Activated CD4-positive, alpha-beta memory T cell treated with anti-CD3 and anti-CD28 coated beads for 36 hours (primary cell): ENCODE measurements at places on chromosomes 13 and 19. TPM values are rescaled to one million over a fixed set of nuclear protein-coding genes. Genes with fewer than 3 reads are reported as not detected.

DNA sequence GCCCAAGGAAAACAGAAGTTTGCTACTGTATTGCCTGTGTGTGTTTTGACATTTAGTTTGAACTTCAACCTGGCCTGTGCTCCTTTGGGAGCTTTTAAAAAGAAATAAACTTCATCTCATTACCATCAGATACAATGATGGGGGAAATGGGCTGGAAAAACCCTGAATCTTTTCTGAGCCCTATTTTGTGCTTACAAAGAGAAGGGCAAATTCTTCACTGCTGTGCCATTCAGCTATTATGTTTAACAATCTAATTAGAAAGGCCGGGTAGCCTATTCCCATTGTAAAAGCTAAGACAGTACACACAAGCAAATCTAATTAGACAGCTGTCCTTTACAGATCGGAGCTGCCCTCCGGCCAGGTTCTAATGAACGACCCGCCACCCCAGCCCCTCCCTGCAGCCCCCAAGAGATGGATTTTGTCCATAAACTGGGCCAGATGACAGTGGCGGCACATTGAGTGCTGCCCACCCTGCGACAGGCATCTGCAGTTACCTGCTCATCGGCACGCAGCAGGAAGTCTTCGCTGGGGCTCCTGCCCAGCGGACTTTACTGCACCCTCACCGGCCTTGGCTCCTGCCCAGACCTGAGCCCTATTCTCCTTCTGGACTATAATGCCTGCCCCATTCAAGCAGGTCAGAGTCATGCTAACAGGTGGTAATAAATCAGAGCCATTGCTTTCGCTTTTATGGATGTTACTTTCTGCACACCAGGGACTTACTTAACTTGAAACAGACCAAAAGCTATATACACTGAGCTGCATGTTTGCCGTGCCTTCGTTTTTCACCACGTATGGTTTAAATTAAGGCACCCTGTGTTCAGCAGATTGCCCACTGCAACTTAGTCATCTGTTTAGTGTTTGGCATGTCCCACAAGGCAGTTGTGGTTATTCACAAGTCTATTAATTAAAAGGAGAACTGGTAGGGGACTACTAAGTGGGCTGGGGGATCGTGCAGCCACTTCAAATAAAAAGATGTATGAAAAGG is 549.6 kb downstream of the FGF9 start:
- no peak for DNase-seq

DNA sequence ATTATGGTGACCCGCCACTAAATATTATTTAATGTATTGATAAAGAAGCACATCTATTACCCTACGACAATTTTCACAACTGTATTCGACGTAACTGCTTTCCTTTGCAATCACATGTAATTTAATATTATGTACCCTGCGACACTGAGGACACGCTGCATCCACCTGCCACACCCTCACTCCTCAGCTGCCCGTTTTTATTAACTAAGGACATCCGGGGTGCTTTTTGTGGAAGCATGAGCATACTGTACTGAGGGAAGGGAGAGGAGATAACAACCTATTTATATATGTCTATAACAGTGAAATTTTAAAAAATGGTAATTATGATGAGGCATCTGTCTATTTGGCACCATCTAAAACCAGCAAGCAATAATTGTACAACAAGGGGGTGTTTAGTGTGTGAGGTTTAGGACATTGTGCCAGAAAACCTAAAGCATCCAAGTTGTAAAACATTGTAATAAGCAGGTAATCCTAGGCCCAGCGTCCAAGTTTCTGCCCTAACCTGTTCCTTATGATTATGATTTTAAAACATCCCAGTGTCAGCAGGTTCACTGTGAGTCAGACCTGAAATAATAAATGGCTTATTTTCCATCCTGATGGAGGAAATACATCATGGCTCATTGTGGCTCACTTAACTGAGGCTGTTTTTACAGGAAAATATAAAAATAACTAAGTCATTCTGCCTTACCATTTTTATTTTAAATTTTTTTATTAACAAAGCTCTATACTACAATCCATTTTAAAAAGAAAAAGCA is 56.3 kb downstream of the FOXO1 start:
- DNase-seq, result no peak

DNA sequence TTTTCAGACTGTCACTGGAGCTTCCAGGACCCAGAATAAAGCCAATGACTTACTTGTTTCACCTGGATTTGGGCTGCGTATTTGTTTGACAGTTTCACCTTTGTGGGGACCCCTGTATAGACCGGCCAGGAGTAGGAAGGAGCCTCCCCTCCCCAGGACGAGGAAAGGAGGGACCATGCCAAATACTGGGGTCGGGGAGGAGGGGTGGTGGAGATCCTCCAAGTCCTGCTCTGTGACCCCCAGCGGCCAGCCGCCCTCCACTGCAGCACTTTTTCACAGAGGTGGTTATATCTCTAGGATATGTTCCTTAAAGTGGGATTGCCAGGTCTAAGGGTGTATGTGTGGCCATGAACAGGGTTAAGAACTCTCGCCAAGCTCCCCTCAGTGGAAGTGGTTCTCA is 25.7 kb upstream of the ZNF492 start:
- no peak for DNase-seq

DNA sequence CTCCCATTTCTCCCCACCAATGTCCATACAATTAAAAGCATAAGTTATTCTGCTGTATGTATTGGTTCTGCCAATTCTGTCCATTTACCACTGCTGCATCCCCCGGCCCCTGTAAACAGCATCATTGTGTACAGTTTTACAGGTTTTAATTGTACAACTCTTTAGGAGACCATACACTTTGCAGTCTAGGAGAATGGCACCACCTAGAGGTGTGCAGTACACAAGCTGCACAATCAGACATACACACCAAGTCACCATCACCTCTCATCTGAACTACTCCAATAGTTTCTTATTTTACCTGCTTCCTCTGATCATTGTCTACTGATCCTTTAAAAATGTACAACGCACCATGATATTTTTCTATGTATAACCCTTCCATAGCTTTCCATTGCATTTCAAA is 855.9 kb upstream of the KLHL1 start:
- DNase-seq, result no peak

- DNase-seq, result no peak
These were observed 37.6 kb downstream of the POLR1D start for GRCh38 chr13:27659145-27659865.

- no peak for DNase-seq
These were observed 1.3 kb downstream of the NFIX start for GRCh38 chr19:12996406-12997094.

DNA sequence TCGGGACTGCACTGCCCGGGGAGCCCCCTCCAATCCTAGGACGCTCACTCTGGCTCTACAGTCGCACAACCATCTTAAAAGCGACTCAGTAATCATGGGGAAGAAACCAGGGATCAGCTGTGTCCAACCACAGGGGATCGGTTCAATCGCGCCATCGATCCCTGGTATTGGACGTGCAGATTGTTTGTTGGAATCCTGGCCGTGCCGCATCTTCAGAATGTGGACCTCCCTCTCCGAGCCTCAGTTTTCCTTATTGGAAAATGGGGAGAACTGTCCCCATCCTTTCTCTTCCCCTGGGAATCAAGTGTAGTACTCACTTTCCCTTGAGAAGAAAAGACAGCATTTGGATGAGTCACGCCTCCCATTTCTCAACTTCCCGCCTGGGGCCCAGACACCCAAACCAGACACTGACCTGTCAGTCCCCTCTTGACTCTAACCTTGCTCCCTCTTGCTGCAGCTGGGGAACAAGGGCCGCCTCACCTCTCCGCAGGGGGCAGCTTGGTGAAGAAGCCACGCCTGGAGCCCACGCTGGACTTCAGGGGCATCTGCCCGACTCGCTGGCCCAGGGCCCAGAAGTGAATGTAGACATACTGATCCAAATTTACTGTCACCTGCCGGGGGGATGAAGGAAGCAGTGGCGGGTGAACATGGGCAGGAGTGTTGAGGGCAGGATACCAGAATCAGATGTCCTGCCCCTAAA is 17.6 kb downstream of the EMP3 start:
- DNase-seq, result no peak

GRCh38 chr13:105672881-105673280 is 862.6 kb downstream of the EFNB2 start:
- no peak for DNase-seq

GRCh38 chr13:31236211-31236786 is 36.5 kb downstream of the B3GLCT start:
- no peak for DNase-seq

DNA sequence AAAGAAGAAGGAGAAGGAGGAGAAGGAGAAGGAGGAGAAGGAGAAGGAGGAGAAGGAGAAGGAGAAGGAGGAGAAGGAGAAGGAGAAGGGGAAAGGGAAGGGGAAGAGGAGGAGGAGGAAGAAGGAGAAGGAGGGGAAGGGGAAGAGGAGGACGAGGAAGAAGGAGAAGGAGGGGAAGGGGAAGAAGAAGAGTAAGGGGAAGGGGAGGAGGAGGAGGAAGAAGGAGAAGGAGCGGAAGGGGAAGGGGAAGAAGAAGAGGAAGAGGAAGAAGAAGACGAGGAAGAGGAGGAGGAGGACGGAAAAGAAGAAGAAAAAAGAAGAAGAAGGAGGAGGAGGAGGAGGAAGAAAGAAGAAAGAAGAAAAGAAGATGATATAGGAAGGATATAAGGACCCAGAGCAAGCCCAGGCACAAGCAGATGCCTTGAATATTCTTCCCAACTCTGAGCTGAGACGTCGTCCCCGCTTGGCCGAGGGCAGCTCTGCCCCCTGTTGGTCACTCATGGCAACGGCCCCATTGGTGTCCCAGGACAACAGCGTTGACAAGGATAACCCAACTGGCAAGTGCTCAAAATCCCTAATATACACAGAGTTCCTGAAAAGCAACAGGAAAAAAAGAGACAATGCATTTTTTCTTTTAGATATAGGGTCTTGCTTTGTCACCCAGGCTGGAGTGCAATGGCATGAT is 30.6 kb upstream of the IGSF23 start:
- peak; percentile 46 for DNase-seq

DNA sequence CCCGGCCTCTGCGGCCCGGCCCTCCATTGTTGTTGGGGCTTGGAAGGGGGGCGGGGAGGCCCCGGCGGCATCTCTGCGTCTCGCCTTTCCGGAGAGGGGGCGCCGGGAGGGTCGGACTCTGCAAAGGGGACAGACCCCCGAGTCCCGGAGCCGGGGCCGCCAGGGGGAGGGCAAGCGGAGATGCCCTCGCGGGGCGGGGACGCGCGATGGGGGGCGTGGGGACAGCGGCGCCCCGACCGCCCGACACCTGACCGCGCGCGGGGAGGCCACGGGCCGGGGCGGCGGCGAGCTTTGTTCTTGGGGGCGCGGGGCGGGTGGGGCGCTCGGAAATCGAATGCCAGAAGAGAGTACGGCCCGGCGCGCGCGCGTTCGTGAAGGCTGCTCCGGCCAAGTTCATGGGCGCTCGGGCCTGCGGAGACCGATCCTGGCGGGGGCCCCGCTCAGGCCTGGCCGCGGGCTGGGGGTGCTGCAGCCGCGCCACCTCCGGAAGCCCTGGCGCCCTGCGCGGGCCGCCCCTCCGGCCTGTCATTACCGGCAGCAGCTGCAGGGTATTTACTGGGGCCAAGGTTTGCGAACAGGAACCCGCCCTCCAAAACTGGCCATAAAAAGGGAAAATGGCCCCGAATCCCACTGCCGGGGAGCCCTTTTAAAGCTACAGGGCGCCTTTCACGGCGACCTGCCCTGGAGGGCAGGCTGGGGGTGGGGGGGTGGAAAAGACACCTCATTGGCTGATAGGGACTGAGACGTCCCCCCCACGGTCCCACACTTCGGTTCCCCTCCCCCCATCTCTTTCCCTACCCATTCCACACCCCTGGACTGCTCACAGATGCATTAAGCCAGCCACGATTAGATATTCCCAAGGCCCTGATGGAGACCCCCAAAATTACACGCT is 11.1 kb upstream of the NANOS3 start:
- no peak for DNase-seq

FCGBP gene
- 3.6 TPM for total RNA-seq

SYNGR4 gene
- not detected for total RNA-seq

ASPDH gene
- not detected for total RNA-seq

GTPBP3 gene
- 41.4 TPM for total RNA-seq

TM9SF2 gene
- 67.2 TPM for total RNA-seq

FUT2 gene
- total RNA-seq, result not detected

RPS19 gene
- 3,314 TPM for total RNA-seq
